ENCODE measurements at places on chromosomes 16 and 17.

- DNase-seq, result peak; percentile 81
These were observed 9.2 kb downstream of the GRIN2A start for GRCh38 chr16:10172848-10173655.

DNA sequence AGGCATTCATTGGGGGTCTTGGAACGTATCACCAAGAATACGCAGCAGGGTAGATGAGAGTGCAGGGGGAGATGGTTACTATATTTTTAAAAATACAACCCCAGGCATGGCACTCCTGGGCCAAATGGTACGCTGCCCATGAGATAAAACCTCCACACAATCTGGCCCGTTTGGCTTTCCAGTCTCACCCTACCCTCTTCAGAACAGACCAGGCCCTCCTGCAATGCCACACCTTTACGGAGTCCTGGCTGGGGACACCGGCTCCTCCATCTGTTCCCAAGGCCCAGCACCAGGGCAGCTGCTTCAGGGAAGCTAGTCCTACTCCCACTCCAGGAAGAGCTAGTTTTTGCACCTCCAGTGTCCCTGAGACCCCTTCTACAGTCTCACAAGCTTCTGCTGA, 24.4 kb downstream of the SNN start:
- DNase-seq, result no peak

- DNase-seq, result no peak
These were observed 151.9 kb downstream of the MSI2 start for GRCh38 chr17:57408071-57408811.

- peak; percentile 73 for DNase-seq
These were observed 36.1 kb downstream of the RNF112 start for GRCh38 chr17:19447085-19447583.

DNA sequence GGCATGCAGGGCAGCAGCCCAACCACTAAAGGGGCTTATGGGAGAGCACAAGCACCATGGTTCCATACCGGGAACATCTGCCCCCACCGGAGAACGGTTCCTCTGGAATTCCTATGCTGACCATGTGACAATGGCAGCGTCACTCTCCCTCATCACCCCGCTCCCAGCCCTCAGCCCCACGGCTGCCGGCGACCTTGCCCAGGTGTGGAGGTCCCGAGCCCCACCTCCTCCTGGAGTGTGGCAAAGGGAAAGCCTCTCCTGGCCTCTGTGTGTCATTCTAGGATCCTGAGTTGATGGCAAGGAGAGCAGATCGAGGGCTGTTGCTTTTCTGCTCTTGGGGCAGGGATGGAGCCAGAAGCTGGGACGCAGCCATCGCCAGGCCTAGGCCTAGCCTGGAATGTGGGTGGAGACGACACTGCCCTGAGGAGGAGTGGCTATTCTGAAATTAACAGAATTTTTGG, 17.8 kb upstream of the RNPS1 start:
- no peak for DNase-seq

GRCh38 chr17:77096570-77097214, 44.1 kb upstream of the SEC14L1 start:
- DNase-seq, result no peak

GRCh38 chr16:72112452-72112792, 18.8 kb downstream of the DHX38 start:
- DNase-seq, result no peak

GRCh38 chr16:83685615-83686165, 122.1 kb upstream of the HSBP1 start:
- DNase-seq, result no peak

DNA sequence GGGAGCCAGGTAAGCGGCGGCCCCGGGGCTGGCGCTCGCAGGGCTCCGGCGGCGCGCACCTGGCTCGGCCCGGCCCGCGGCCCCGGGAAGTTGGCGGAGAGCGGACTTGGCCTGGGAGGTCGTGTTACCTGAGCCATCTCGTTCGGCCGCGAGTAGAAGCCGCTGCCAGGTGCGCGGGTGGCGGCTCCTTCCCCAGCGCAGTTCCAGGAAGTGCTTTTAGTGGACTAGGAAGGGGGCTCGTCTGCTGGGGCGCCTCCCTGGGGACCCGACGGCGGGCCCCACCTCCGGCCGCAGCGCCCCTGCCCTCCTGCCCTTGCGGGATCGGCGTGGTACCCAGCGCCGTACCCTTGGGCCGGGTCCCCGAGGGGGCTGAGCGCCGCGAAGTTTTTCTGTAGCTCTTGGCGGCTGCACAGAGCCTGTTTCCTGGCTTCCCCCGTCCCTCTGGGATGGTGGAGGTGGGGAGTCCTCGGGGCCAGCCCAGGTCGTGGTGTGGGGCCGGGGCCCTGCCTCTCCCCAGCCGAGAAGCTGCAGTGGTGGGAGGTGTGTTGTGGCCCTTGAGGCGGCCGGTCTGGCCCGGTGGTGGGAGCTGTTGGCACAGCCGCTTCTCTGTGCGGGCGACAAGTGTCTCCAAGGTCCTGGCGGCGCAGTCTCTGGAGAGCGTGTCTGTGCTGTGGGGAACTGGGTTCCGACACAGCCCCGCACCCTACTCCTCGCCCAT, 96.9 kb downstream of the RAB11FIP4 start:
- DNase-seq, result no peak

GRCh38 chr17:81961087-81961511, at the start of gene NOTUM:
TSS of gene NOTUM (minus strand) at chr17:81961187. CDS start at chr17:81960909, 278 bp downstream.
- DNase-seq, result peak; percentile 26

DNA sequence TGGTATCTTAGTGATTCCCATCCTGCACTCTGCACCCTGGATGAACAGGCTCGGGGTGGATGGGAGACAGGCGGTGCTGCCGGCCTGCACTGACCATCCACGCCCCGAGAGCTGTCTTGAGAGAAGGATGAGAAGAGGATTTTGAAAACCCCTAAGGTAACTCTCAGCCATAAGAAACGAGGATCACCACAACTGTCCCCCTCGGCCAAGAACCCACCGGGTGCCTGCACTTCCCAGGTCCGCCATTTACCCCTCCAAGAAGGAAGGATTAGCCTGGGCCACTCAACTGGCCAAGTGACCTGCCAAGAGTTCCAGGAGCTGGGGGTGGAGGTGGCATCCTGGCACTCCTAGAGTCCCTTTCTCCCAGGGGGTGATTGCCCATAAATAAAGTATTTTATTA, 302.4 kb upstream of the TNRC6C start:
- no peak for DNase-seq
